ENCODE measurements at places on chromosomes 7 and 10.

DNA sequence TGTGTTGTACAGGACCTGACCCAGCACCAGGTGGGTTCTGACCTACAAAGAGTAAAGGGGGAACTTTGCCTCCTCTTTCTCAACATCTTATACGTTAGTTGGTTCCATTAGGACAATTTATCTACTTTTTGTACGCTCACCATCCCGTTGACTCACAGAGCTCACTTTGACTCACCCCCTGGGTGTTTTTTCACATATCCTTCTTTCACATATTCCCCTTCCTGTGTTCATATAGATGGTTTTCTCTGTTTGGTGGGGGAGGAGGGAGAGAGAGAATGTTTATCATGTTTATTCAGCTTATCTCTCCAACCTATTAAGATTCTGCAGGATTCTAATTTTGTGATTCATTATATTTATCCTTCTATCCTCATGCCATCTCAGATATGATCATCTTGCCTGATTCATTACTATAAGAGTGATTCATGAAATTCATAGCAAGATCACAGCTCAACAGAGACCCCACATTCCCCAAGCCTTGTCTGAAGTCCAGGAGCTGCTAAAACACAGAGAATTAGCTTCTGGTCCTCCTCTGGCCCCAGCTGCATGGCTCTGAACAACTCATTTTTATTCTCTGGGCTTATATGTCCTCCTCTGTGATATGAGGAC is 37.2 kb downstream of the PRSS2 start:
- DNase-seq: no peak

DNA sequence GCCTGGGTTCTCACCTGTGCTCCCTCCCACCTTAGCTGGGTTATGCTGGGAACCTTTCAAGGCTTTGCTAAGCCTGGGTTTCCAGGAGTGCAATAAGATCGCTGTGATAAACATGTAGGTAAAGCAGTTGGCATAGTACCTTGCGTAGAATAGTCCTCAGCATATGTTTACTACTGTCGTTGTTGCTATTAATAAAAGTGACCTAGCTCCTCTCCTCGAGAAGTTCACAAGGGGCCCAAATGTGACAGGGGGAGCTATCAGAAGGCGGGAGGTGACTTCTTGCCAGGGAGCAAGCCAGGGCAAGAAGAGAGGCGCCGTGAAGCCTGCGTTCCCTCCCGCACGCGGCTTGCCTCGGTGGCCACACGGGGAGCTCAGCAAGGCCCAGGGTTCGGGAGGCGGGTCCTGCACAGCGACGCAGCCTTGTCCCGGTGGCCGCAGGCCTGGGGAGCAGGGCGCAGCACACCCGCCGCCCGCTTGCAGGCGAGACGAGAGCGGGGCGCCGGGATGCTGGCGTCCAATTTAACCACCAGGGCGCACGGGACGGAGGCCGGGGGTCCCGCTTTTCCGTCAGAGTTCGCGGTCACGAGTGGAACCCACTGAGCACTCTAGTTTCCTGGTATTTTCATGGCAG is 106.2 kb downstream of the SNX10 start:
- DNase-seq: no peak

- no peak for DNase-seq
Observed at GRCh38 chr10:110415809-110416208, 81.9 kb upstream of the DUSP5 start.

DNA sequence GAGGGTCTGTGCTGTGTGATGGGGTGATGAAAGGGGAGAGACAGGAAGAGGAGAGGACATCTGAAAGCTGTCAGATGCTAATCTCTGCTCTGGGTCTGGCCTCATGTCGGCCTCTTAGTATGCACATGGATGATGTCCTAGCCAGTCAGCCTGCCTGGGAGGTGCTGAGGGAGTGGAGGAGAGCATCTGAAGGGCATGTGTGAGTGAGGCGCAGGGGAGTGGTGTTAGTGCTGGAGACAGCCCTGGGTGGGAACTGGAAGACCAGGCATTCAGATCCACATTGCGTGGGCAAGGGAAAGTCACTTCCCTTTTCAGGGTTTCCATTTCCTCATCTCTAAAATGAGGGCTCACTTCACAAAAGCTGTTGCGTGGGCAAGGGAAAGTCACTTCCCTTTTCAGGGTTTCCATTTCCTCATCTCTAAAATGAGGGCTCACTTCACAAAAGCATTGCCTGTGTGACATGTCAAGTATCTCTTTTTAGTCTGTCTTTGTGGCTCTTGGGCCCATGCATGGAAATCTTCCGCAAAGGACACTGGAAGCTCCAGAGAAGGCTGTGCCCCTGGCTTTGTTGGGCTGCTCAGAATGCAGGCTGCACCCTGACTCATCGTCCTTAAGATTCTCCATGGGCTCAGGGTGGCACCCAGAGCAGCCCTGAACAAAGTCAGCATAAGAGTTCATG is 10.0 kb downstream of the SFTPD start:
- no peak for DNase-seq

DNA sequence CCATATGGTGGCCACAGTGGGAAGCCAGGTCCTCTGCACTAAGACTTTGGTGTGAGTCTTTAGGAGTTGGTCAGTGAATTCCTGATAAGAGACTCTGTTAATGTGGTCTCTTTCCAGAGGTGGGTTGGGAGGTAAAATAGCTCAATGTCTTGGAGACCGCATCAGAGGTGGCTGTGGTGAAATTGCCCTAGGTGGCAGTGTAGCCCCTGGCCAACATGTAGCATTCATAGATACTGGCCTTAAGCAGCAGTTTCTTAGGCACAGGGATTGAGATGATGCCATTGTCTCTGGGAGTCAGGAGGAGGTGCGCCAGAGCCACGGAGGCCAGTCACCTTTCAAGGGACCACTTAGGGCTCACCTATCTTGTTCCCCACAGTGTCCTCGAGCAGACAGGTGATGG is 202.8 kb downstream of the CREB5 start:
- no peak for DNase-seq

DNA sequence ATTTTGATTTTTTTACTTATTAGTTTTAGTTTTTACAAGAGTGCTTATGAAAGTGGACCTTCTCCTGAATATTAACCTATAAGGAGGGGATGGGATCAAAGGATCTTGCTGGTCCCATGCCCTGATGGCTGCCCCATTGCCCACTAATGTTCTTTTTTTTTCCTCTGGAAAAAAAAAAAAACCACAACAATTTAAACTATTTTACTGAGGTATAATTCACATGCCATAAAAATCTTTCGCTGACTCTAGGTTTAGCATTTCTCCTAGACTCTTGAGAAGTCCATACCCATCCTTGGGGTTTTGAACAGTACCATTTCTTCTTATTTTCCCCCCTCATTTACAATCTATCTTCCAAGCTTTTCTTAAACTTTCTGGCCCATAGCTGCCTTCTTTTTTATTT is 481.8 kb downstream of the TFEC start:
- DNase-seq: no peak

- DNase-seq: no peak
Observed at GRCh38 chr10:124125305-124126116, 32.1 kb upstream of the CHST15 start.

DNA sequence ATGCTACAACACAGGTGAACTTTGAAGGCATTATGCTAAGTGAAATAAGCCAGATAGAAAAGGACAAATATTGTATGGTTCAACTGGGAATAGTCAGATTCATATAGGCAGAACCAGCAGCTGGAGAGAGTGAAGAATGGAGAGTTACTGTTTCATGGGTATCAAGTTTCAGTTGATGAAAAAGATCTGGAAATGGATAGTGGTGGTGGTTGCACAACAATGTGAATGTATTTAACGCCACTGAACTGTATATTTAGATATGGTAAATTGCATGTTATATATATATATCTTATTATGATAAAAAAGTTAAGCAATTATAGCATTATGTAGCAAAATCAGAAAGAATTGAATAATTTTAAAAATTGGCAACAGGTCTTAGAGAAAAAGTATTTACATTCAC is 3.9 kb downstream of the LMBR1 start:
- no peak for DNase-seq

- DNase-seq: no peak
Observed at GRCh38 chr7:44917465-44917864, 32.1 kb upstream of the PURB start.

DNA sequence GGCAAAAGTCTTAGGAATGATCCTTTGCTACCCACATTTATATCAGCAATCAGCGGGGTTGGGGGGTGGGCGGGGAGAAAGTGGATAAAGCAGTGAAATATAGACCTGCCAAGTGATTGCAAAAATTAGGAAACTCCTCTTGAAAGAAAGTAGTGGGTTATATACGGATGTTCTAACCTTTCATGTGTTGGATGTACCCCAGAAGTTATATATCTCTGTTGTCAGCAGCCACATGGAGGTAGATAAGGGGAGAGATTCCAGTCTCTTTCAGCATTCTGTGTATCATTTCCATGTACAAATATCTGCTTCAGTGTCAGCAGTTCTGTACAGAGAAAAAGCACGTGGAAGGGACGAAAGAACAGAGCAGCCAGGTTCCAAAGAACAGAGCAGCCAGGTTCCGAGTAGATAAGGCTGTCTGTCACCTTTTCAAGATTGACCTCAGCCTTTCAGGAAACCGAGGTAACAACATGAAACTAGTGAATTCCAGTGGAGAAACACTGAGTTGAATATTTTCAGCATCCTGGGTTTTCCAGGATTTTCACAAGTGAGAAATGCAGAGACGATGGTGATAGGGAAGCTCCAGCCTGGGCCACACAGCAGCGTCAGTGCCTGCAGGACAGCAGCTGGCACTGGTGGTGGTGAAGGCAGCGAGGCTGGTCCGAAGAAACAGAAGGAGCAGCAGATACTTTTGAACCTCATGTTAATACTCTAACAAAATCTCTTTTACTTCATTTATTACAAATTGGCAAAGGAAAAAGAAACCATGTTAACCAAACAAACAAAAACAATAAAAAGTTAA is 212.3 kb downstream of the C7orf25 start:
- no peak for DNase-seq

DNA sequence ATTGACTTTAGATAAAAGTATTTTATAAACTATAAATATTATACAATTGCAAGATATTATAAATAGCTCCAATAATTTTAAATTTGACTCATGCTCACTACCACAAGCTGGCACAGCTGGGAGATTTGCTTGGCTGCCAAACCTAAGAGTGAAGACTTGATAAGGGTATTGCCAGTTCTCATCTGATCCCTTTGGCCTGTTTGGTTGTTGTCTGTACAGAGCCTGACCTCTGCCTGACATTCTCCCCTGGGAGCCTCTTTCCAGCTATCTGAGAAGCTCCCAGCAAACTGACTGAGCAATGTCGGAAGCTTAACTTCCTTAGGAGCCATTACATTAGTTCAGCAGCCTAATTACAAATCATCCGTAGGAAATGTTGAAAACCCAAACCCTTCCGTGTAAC is 10.2 kb upstream of the LMOD2 start:
- no peak for DNase-seq

GRCh38 chr7:156209087-156209486 is 396.8 kb upstream of the SHH start:
- DNase-seq: no peak

- no peak for DNase-seq
Observed at GRCh38 chr10:36573246-36573645, 552.2 kb upstream of the ANKRD30A start.

- DNase-seq: no peak
Observed at GRCh38 chr10:44513591-44513990, 128.7 kb upstream of the CXCL12 start.

- no peak for DNase-seq
Observed at GRCh38 chr10:112229096-112229495, 45.5 kb upstream of the GPAM start.

- no peak for DNase-seq
Observed at GRCh38 chr7:1013581-1013980, 30.6 kb downstream of the CYP2W1 start.

- DNase-seq: no peak
Observed at GRCh38 chr10:6612371-6612770, 32.3 kb upstream of the PRKCQ start.

GRCh38 chr7:142604671-142605070 is 144.6 kb upstream of the PRSS1 start:
- no peak for DNase-seq

DNA sequence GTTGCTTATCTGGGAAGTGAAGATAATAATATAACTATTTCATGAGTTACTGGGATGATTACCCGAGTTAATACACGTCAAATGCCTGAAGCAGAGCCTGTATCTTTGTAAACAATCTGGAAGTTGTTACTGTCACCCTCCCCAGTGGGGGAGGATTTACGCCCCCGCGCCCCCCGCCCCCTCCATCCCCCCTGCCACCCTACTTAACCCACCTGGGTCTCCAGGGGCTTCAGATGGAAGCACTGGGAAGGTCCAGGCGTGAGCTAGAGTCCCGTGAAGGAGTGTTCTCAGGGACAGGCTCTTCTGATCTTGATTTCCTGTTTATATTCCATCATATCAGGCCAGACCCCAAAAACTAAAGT is 691 bp upstream of the PPA1 start:
- DNase-seq: no peak

- DNase-seq: no peak
Observed at GRCh38 chr7:95397381-95397780, 1.2 kb upstream of the PON3 start.

DNA sequence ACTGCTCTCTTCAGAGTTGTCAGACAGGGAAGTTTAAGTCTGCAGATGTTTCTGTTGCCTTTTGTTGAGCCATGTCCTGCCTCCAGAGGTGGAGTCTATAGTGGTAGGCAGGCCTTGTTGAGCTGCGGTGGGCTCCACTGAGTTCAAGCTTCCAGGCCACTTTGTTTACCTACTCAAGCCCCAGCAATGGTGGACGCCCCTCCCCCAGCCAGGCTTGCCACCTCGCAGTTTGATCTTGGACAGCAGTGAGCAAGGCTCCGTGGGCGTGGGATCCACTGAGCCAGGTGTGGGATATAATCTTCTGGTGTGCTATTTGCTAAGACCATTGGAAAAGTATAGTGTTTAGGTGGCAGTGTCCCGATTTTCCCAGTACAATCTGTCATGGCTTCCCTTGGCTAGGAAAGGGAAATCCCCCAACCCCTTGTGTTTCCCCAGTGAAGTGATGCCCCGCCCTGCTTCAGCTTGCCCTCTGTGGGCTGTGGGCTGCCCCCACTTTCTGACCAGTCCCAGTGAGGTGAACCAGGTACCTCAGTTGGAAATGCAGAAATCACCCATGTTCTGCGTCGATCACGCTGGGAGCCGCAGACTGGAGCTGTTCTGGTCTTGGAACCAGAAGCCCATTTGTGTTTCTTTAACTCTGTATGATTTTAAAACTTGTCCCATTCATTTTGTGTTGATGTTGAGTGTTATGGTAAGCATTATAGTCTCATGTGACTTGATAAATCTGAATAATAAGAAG is 89.2 kb upstream of the CALCR start:
- DNase-seq: no peak

GRCh38 chr10:126268013-126268920 is 120.0 kb downstream of the ADAM12 start:
- peak; percentile 17 for DNase-seq

DNA sequence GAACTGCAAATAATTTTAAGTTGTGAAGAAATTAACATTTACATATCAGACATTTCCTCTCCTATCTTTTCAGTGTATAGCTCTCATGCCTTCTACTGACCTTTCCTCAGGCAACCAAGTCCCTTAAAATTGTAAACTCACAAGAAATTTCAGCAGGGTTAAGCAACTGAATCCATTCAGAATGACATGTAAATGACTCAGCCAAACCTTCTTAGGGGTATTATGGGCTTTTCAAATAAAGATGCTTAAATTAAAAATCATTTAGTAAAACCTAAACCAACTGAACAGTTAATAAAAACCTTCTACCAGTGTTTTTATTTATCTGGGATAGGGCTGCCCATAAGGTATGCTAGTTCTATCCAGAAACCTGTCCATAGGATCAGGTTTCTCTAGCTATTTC is 20.7 kb downstream of the WAPL start:
- no peak for DNase-seq

Data from kidney glomerular epithelial cell (primary cell).